ENCODE measurements at places on chromosomes 12 and 14.

DNA sequence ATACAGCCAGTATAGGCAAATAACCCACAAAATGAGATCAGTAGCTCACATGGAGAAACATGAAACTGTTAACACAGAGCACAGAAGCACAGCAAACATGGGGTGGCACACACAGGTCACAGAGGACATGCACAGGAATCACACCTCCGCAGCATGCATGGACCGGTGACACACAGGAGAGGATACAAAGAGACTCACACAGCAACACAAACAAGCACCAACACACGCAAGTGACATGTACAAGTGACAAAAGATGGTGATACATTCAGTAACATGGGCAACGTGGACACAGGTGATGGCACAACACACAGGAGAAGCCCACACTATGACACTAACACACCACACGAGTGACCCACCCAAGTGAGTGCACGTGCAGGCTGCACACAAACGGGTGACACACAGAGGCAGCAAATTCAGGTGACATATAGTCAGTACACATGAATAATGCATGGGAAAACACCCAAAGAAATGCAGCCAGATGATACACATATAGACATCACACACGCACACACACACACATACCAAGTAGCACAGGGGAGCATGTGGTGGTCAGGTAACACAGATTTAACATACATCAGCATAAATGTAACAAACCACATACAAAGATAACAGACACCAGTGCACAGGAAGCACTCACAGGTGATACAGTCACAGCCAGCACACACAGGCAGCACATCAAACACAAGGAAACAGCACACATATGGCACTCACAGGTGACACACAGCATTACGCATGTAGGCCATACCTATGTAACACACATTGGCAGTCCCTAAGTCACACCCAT lies 216.0 kb upstream of the SFSWAP start:
- DNase-seq = no peak

GRCh38 chr14:56891226-56891625 lies 80.9 kb upstream of the OTX2 start:
- DNase-seq = no peak

GRCh38 chr12:29492891-29493290 lies 4.6 kb downstream of the OVCH1 start:
- DNase-seq = no peak

GRCh38 chr12:52142431-52142830 lies 49.4 kb downstream of the KRT80 start:
- DNase-seq = no peak
